ENCODE measurements at places on chromosomes 5 and 9.
A peak's percentile ranks its signal among the peaks of the same experiment; 100 is the strongest.

GRCh38 chr5:24510523-24510988 is 134.2 kb downstream of the CDH10 start:
- DNase-seq: no peak

- DNase-seq: no peak
Measured at GRCh38 chr5:82104872-82105271, 133.0 kb downstream of the ATG10 start.

DNA sequence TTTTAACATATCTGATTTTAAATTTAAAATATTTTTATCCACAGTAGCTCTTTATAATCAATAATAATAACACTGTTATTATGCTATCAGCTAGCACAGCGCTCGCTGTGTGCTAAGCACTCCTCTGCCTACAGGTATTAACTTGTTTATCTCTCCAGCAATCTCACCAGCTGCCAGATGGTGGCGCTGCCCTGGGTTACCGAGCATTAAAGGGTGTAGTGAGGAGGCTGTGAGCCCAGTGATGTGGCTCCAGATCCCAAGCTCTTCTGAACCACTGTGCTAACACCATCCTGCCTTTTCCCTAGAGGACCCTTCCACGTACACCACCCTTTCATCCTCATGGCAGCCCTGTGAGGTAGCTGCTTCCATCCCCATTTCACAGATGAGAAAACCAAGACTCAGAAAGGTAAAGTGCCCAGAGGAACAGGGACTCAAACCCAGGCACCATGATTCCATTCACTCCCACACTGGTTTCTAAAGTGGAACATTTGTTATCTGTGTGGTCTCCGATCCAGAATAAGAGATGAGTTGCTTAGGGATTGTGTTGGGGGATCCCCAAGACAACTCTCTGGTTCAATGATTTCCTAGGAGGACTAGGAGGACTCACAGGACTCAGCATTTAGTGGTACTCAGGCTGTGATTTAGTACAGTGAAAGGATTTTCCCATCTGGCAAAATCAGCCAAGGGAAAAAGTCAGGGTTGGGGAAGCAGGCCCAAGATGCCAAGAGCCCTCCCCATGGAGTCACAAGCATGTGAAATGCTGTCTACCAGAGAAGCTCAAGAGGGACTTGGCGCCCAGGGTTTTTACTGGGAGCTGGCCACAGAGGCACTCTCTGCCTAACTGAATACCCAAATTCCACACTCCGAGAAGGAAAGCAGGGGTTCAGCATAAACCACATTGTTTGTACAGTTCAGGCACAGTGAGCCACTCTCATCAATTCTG is 7.0 kb downstream of the IGFBPL1 start:
- DNase-seq: no peak

DNA sequence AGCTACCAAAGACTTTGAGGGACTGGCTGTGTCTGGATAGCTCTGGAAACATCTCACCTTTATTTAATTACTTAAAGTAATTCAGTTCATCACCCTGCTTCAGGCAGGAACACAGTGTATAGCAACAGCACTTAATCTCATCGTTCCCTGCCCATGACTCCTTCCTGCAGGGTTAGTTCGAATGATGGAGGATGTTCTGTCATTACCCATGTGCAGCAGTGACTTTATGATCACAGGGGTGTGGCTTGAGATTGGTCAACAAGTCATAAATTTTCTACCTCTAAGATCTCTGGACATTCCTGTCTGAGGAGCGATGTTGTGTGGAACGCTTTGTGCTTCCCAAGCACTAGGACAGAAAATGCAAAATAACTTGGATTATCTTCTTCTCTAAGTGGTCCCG is 37.1 kb upstream of the PRUNE2 start:
- DNase-seq: no peak

GRCh38 chr9:105269593-105269992 is 25.1 kb downstream of the SLC44A1 start:
- no peak for DNase-seq

- DNase-seq: no peak
Measured at GRCh38 chr5:112986224-112986623, 9.6 kb downstream of the DCP2 start.

DNA sequence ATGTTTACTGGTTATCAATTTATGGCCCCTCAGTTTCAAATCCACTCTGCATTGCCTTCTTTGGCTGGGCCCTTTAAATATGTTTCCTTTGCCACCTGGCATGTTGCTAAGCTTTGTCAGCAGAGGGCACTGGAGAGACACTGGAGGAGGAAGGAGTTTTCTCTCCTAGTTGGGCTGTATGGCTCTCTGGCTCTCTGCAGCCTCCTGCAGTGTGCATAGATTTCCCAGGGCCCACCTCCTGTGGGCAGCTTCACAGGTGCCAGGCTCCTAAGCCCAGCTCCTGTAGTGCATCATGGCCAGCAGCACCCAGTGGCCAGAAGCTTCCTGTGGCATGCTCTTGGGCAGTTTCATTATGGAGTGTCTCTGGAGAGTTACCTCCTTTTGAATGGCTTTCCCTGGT is 23.3 kb downstream of the CAVIN4 start:
- DNase-seq: peak; percentile 55

GRCh38 chr9:75164573-75164972 is 76.3 kb downstream of the OSTF1 start:
- DNase-seq: no peak

DNA sequence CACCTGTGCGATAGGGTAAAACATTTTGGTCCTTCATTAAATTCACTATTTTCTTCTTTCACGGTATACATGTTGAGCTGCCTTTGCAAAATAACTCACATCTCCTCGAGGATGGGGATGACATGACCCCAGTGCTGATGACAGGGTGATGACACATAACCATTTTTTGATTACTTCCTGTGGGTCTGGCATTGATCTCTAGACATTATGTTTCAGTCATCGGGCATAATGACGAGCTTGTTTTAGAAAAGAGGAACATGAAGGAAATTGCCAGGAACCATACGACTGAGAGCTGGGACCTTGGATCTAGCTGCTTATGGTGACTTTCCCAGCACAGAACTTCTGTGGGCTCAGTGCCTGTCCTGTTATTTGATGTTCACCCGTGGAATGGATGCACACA is 25.2 kb downstream of the COL5A1 start:
- DNase-seq: peak; percentile 74

GRCh38 chr9:127159325-127159801 is 36.9 kb upstream of the ANGPTL2 start:
- DNase-seq: peak; percentile 92

- no peak for DNase-seq
Measured at GRCh38 chr5:60672693-60673264, 27.2 kb downstream of the DEPDC1B start.

GRCh38 chr5:76376148-76376865 is 26.8 kb upstream of the IQGAP2 start:
- DNase-seq: peak; percentile 33

DNA sequence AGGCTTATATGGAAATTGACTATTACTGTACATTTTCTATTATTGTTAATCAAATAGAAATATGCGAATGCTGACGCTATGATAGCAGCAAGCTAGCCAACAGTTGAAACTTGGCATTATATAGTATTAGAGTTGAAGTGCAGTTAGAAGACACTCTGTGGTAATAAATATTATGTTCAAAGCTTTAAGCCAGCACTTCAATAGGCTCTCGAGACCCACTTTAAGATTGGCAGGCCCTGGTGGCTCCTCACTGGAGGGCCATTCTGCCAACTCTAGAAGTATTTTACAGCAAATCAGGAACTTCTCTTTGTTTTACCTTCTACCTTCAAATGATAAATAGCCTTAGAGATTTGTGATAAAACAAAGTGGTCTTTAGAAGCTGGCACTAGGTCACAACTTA is 2029.0 kb upstream of the WWC1 start:
- DNase-seq: no peak

GRCh38 chr5:107593009-107593408 is 77.7 kb downstream of the EFNA5 start:
- DNase-seq: no peak

GRCh38 chr9:16659096-16659495 is 211.4 kb downstream of the BNC2 start:
- no peak for DNase-seq

- DNase-seq: no peak
Measured at GRCh38 chr9:16150938-16151650, 598.3 kb downstream of the CCDC171 start.

DNA sequence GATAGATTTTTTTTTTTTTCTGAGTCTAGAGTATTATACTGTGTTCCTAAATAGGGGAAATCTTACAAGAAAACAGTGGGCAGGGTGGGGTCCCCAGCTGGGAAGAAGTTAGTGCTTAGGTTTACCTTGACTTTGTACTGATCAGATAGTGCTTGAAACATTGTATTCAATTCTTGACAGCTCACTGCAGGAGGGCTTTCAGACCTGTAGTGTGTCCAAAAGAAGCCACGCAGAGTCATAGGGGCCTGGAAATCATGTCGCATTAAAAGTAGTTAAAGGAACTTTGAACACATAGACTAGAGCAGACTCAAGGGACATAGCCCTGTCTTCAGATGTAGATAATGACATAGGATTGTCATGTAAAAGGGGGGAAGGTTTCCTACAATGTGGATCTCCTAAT is 215.4 kb upstream of the NR4A3 start:
- DNase-seq: no peak

DNA sequence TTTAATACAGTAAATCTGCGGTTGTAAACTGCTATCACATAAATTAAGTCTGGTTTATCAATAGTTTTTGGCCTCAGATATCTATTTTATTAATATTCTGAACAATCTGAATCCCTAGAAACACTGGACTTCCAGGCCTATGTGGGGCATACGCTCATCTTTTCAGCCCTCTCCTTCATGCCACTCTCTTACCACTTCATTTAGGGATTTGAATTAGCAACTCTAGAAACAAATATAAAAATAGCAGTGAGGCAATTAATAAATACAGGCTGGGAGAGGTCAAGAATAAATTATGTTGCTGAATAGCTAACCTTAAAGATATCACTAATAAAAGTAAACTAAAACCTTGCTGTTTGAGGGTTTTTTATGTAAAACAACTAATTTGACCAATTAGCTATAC is 480.3 kb upstream of the CD180 start:
- no peak for DNase-seq

GRCh38 chr9:90189306-90189705 is 453.3 kb downstream of the DIRAS2 start:
- DNase-seq: no peak

- no peak for DNase-seq
Measured at GRCh38 chr5:54326662-54327270, 16.4 kb upstream of the ARL15 start.

GRCh38 chr9:2424619-2425033 is 197.0 kb upstream of the VLDLR start:
- DNase-seq: no peak

GRCh38 chr9:118459913-118460312 is 755.7 kb downstream of the TLR4 start:
- DNase-seq: no peak

GRCh38 chr5:132428484-132429462 is 59.3 kb downstream of the SLC22A5 start:
- peak; percentile 87 for DNase-seq

- peak; percentile 1 for DNase-seq
Measured at GRCh38 chr5:140800816-140801493, at the start of gene PCDHA3. PCDHA3 (plus strand) TSS chr5:140801057.

GRCh38 chr5:1386274-1386717 is 41.4 kb upstream of the CLPTM1L start:
- DNase-seq: no peak

DNA sequence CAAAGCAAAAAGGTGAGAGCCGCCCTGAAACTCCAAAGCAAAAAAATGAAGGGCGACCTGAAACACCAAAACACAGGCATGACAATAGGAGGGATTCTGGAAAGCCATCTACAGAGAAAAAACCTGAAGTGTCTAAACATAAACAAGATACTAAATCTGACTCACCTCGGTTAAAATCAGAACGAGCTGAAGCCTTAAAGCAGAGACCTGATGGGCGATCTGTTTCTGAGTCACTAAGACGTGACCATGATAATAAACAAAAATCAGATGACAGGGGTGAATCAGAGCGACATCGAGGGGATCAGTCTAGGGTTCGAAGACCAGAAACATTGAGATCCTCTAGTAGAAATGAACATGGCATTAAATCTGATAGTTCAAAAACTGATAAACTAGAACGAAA is 108.8 kb downstream of the NIPBL start:
- peak; percentile 56 for DNase-seq

DNA sequence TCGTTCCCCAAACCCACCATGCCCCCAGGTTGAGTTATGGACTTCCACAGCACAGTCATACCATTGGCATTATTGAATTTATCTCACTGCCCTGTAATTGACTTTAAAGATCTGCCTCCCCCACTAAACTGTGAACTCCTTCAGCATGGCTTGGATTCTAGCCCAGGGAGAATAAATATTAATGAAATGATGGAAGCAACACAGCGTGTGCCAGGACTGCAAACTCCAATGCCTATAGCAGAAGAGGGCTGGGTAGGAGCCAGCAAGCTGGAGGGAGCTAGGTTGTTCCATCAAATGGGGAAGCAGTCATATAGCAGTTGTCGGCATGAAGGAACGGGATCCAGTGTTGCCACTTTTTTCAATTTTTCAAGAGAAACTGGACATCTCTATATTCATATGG is 69.0 kb upstream of the MSX2 start:
- DNase-seq: no peak

DNA sequence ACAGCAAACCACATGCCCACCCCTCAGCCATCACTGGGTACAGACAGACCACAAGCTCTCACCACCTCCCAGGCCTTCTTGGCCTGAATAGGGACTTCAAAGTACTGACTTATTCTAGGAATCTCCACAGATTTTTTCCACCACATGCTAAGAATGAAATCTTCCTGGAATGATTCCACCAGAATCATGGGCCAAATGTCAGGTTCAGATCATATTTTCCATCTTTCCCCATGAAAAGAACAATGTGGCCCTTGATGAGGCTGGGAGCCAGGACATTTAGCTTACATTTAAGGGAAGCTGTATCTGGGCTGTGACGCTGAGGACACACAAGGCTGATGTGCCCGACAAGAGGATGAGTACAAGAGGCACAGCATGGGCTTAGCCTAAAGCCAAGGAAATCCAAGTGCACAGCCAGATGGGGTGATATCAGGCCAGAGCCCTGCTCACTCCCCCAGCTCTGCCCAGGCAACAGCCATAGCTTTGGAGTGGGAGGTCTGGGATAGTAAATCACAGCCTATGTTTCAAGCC is 28.1 kb downstream of the ACSL6 start:
- DNase-seq: no peak

- DNase-seq: peak; percentile 20
Measured at GRCh38 chr9:2050236-2050635, 35.1 kb downstream of the SMARCA2 start.

DNA sequence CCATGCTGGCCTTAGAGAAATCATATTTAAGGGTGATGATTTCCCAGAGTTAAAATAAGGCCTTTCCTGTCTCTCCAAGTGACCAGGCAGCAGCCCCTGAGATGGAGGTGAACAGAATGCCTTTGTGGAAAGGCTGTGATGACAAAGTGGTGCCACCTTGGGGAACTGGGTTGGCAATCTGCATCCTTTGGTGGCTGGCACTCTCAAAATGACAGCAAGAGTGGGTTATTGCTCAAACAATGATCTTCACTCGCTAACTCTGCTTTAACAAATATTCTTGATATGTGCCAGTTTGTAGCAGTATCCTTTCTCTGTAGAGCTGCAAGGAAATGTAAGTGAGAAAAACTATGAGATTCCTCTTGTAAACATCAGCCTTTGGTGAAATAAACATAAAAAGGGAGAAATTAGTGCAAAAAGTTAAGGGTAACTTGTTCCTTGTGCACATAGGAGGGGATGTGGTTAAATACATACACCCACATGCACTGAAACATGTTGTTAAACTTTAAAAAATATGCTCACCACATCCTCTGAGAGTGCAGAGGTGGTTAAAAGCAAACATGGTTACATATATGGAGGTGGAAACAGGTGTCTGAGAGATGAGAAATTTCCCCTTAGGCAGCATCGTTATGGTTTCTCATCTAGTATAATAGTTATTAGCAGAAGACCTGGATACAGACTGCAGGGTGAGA is 373.4 kb upstream of the CTNND2 start:
- DNase-seq: no peak
